Nasal cavity respiratory epithelium epithelial cell of viscerocranial mucosa (primary cell): ENCODE measurements at places on chromosomes 11 and 22. TPM values are rescaled to one million over a fixed set of nuclear protein-coding genes. Genes with fewer than 3 reads are reported as not detected.

PRSS23 gene
- 68.7 and 122 TPM in 2 replicates for total RNA-seq

BEST1 gene
- total RNA-seq = 2.3 and 2.4 TPM in 2 replicates

PRODH gene
- 6.2 and 9.4 TPM in 2 replicates for total RNA-seq

OR51B5 gene
- total RNA-seq = not detected in 2 replicates
